ENCODE measurements at places on chromosomes 2 and 18.

DNA sequence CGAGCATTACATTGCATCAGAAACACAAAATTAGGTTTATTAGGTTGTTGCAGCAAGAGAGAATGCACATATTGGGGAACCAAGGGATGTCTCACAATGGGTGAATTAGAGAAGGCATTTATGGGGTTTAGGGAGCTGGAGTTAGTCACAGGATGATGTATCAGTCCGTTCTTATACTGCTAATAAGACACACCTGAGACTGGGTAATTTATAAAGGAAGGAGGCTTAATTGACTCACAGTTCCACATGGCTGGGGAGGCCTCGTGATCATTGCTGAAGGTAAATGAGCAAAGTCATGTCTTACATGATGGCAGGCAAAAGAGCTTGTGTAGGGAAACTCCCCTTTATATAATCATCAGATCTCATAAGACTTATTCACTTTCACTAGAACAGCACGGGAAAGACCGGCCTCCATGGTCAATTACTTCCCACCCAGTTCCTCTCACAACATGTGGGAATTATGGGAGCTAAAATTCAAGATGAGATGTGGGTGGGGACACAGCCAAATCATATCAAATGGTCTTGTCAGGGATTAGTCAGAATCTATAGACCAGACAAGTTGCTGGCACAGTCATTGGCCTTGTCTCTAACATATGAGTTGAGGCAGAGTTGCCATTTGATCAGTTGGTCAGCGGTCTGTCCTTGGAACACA lies 61.9 kb upstream of the RBMS1 start:
- DNase-seq = no peak

GRCh38 chr2:171485116-171485515 lies 37.2 kb upstream of the CYBRD1 start:
- DNase-seq = no peak

GRCh38 chr2:182379241-182379640 lies 47.6 kb downstream of the PDE1A start:
- no peak for DNase-seq

- DNase-seq = no peak
Measured at GRCh38 chr2:166137331-166137730, 9.5 kb upstream of the SCN1A start.

DNA sequence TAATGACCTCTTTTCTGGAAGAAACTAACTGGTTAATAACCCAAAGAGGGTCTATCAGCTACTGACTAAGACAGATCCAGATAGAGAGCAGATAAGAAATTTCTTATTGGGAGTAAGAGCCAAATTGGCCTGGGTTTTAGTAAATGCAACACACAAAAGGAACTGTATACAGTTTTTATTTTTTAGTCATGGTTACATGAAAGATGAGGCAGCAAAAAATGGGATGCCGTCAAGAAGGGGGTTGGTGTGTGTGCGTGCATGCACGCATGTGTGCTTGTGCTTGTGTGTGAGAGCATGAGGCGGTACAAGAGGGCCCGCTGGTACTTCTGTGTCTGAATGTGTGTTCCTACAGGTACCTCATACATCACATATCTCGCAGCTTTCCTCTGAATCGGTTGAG lies 466.2 kb upstream of the HNRNPA3 start:
- no peak for DNase-seq

DNA sequence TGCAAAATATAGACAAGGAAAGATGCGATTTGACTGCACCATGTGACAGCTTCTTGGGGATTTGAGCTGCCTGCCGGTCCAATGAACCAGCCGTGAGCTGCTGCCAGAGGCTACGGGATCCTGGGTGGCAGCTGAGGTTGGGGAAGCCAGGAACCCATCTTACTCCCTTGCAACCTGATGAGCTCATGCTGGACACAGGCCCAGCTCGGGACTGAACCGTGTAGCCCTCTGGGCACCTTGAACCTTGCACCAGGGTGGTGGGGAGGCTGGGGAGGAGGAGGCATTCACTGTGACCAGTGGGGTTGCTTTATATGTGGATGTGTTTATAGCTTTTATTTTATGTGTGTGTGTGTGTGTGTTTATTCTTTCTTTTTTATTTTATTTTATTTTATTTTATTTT lies 9.1 kb downstream of the ALPI start:
- no peak for DNase-seq

DNA sequence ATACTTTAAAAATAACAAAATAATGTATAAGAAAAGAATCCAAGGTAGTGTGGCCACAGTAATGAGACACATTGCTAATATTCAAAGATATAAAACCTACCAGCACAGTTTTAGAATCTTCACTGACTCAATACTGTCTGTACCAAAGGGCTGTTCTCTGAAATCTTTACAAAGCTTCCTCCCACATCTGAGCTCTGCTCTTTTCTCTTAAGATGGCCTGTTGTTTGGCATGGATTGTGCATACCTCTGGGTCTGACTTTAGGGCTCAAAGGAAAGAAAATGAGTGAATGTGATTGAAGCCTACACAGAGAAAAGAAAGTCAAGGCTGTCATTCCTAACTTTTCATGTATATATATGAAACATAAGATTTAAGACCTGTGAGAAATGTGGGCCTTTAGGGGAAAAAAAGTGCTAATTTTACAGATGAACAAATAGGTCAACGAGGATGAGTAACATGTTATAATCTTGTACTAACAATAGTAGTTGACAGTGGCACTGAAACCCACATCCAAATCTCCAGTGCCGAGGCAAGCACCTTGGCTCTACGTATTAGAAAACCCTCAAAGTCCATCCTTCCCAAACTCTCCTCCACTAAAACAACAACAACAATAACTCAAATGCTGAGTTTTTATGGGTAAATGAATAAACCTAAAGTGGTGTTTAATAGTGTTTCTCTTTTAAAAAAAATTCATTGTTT lies 114.2 kb downstream of the ZNF521 start:
- no peak for DNase-seq

- DNase-seq = no peak
Measured at GRCh38 chr18:63523660-63524059, 18.5 kb upstream of the SERPINB12 start.

- DNase-seq = no peak
Measured at GRCh38 chr2:150625303-150625702, 137.8 kb upstream of the RND3 start.

DNA sequence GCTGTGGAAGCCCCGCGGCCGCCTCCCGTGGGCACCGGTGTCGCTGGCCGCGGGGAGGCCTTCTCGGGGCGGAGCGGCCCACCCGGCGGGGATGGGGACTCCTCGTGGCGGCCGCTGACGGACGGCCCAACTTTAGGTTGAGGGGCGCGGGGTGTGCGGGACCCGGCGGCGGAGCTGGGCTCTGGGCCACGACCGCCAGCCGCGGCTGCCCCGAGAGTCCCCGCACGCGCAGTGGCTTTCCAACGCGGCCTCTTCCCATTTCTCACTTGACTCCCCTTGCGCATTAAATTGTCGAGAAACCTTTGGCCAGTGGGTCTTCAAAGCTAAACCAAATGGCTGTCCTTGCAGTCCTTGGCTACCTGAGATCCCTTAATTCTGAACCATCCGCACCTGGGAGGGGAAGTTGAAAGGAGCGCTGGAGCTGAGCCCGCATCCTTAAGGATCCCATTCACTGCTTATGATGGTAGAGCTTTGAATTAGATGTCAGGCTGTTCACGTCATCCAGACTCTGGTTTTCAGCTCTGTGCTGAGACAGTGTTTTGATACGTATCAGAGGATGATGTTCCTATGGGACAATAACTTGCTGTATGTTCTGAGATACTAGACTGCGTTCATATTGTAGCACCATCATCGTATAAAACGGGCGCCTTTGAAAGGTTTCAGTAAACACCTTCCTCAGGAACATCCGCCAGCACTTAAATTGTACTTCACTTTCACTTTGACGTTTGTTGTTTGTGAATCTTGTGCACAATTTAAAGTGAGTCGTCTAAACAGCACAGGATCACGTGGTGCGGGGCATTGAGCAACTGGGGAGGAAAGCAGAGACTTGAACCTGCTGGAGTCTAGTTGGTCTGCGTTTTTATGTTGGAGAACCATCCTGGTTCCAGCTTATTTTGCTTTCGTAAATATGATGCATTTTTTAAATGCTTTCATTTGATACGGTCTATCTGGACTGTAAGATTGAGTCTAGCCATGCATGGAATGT lies 874 bp downstream of the CLIP4 start:
- peak; percentile 74 for DNase-seq

DNA sequence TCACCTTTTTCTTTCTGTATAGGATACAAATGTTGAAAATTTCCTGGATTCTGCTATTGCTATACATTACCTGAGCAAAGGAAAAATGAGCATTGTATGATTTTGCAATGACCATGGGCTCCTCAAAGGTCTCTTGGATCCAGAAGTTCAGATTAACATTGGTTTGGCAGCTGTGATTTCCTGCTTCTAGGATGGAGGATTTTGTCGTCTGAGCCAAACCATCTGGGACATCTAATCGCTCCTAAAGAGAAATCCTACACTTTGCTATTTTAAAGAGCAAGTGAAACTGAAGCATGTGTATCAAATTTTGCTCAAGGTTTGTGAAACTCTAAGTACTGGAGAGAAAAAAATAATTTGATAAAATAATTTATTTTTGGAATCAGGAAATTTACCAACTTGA lies 115.1 kb upstream of the ST6GAL2 start:
- DNase-seq = no peak

GRCh38 chr18:79476031-79476917 lies 80.5 kb downstream of the NFATC1 start:
- no peak for DNase-seq

DNA sequence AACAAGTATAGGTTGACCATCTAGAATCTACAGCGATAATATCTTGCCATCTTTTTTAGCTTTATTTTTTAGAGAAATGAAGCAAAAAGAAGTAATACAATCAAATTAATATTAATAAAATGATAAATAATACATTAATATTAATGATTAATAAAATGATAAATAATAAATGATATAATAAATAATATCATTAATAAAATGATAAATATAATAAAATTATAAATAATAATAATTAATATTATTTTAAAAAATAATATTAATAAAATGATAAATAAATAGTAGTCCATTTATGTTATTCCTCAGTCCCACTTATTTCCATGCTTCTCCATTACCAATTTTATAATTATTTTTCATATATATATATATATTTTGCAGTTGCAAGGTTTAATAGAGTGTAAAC lies 3.2 kb upstream of the REG3A start:
- no peak for DNase-seq

GRCh38 chr2:45585267-45585861 lies 25.7 kb downstream of the SRBD1 start:
- no peak for DNase-seq

GRCh38 chr18:12838178-12838634 lies 45.8 kb downstream of the PTPN2 start:
- no peak for DNase-seq

GRCh38 chr2:241843321-241844065 lies 15.2 kb downstream of the PDCD1 start:
- DNase-seq = no peak

DNA sequence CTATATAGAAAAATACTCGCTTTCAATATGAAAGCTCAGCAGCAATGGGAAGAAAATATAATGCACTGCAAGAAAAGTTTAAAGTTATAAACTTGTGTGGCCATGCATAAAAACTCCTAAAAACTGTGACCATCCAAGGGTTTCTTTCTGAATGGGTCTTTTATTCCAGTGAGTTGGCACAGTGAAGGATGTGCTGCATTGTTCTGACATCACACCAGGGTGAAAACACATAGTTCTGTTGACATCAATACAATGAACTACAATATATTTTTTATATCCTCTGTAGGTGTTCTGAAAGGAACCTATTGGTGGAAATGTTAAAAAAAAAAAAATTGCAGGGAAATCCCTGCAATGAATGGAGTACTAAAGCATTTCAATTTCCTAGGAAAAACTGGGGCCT lies 80.2 kb downstream of the CDH20 start:
- no peak for DNase-seq
